ENCODE measurements at places on chromosomes 2 and 18. TPM values are rescaled to one million over a fixed set of nuclear protein-coding genes. Genes with fewer than 3 reads are reported as not detected.

- DNase-seq, result no peak
Measured at GRCh38 chr18:59033359-59033758, 106.3 kb upstream of the SEC11C start.

- DNase-seq, result no peak
Measured at GRCh38 chr18:45328811-45329210, 286.5 kb upstream of the SLC14A2 start.

GRCh38 chr2:96684883-96685576 is 42.5 kb downstream of the FER1L5 start:
- no peak for DNase-seq

- no peak for DNase-seq
Measured at GRCh38 chr2:238019962-238020361, 40.8 kb upstream of the SCLY start.

DNA sequence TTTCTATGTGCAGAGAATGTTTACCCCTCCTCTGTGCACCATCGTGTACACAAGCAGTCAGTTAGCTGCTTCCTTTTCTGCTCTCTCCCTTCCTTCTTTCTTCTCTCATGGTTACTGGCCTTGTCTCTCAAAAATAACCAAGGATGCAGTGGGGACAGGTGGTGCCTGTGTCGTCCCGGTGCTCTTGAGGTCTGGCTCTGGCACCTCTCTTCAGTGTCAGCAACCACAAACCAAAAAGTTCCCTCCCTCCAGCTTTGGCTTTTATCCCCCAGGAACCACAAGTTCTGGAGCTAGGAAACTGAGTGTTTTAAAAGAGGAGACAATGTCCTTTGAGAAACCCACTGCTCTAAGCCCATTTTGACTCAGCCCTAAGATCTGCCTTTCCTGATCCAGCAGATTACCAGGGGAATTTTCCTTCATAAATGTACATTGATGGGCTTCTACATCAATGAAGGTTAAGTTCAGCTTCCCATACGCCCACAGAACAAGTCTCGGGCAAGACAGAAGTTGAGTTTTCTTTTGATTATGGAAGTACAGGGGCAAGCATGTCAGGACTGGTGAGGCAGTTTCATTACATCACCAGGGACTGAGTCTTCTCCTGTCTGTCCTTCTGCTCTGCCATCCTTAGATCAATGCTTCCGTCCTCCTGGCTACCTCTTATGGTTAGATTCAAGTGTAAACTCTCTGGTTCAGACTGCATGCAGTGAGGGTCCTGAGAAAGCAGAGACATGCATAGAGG is 232.2 kb downstream of the SETBP1 start:
- no peak for DNase-seq

NDUFAF7 gene
- total RNA-seq, result 18.4 TPM

- no peak for DNase-seq
Measured at GRCh38 chr2:11762799-11763461, 16.5 kb downstream of the LPIN1 start.

DNA sequence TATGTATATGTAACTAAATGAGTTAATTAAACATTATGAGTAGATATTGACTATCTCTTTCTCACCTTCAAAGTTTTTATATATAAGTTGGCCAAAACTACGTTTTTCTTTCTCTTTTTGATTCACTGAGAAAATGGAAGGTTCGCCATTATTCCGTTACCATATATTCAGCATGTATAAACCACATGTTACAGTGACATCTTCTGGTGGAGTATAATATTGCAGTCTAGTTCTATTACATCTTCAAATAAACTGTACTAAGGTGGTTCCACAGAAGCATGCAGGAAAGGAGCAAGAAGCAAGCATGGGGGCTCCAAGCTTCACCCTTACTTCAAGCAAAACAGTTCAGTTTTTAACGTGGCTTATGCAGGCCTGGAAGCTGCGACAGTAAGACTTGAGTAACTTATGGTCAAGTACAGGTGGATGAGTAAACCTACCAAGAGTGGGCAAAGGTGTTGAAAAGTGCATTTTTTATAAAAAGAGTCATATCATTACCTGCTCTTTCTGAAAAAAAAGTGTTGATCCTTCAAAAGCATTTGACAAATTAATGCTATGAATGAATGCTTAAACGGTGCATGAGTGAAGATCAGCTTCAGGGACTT is 129.8 kb upstream of the RAB6C start:
- DNase-seq, result no peak

GRCh38 chr2:200264631-200265030 is 41.9 kb upstream of the SPATS2L start:
- no peak for DNase-seq

GRCh38 chr2:25054720-25055119 is 12.8 kb downstream of the EFR3B start:
- no peak for DNase-seq

GRCh38 chr18:9694174-9694573 is 13.9 kb upstream of the RAB31 start:
- no peak for DNase-seq

DNA sequence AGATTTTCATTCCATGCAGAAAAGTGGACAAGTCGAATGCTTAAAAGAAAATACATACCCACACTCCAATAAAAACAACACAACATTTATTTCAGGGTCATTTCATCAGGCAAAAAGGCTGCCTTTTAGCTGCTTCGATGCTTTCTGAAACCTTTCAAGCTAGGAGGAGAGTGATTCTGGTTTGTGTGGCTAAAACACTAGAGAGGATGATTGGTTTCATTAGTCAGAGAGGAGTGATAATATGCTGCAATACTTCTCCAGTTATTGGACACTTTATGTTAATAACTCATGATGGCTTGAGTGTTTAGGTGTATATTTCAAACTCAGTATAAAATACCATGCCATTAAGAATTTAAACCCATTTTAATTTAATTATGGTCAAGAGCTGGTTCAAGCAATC is 614.0 kb downstream of the SLC4A3 start:
- no peak for DNase-seq

NEDD4L gene
- 8.5 TPM for total RNA-seq

DNA sequence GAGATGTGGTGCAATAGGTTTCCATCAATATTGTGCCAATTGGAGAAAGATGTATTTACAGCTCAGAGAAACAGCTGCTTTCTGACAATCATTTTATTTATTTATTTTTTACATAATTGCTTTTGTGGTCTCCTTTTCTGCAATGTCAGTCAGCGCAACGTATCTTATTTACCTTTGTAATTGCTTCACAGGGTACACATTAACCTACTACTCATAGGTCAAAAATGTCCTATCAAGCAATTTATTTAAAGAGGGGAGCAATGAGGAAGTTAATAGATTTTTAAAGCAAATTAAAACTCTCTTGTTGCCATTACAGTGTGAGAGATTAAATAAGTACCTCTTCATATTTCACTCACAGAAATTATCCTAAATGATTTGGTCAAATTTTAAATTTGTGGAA is 291.0 kb downstream of the CALCRL start:
- no peak for DNase-seq

- DNase-seq, result no peak
Measured at GRCh38 chr18:45449418-45450227, 165.7 kb upstream of the SLC14A2 start.

RAB6C gene
- not detected for total RNA-seq

DNA sequence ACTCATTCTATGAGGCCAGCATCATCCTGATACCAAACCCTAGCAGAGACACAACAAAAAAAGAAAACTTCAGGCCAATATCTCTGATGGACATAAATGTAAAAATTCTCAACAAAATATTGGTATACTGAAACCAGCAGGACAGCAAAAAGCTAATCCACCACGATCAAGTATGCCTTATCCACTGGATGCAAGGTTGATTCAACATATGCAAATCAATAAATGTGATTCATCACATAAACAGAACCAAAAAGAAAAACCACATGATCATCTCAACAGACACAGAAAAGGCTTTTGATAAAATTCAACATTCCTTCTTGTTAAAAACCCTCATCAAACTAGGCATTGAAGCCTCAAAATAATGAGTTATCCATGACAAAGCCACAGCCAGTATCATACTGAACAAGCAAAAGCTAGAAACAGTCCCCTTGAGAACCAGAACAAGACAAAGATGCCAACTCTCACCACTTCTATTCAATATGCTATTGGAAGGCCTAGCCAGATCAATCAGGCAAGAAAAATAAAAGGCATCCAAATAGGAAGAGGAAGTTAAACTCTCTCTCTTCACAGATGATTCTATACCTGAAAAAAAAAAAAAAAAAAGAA is 45.3 kb downstream of the RTTN start:
- no peak for DNase-seq

- DNase-seq, result peak; percentile 74
Measured at GRCh38 chr2:120343433-120344105, 2.4 kb upstream of the INHBB start.

SERPINB13 gene
- not detected for total RNA-seq

Data from activated CD8-positive, alpha-beta T cell treated with anti-CD3 and anti-CD28 coated beads for 36 hours (primary cell).